ENCODE measurements at places on chromosomes 4 and X.

- DNase-seq, result no peak
Observed at GRCh38 chr4:123790681-123791080, 394.1 kb downstream of the SPRY1 start.

DNA sequence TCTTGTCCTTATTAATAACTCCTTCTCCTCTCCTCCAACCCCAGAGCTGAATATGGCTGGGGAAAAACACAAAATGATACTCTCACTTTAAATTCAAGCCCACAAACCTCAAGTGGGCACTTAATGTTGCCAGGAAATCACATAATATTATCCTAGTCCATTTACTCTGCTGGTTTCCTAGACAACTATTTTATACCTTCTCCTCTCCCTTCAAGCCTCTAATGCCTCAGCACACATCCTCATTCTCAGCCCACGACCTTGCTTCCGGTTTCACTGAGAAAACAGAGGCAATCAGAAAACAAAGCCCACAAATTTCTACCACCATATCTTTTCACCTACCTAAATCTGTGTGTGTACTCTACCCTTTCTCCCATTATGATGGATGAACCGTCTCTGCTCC, 12.1 kb upstream of the CLCN5 start:
- DNase-seq, result no peak

DNA sequence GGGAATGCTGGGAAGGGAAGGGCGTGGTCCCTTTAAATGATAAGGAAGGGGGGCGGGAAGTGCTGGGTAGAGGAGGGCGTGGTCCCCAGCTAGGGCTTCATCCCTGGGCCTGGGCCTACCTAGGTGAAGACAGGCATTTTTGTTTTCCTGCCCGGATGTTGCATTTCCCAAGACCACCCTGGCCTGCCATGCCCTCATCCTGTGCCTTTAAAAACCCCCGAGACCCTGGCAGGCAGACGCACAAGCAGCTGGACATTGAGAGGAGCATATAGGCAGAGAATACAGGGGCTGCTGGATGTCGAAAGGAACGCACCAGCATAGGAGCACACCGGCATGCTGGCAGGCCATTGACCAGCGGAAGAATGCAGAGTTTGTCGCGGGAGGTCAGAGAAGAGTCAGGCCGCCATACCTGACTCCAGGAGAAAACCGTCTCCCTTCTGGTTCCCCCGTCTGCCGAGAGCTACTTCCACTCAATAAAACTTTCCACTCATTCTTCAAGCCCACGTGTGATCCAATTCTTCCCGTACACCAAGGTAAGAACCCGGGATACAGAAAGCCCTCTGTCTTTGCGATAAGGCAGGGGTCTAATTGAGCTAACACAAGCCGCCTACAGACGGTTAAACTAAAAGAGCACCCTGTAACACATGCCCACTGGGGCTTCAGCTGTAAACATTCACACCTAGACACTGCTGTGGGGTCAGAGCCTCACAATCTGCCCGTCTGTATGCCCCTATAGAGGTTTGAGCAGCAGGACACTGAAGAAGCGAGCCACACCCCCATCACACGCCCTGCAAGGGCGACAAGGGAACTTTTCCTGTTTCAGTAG, 2.9 kb upstream of the AGA start:
- no peak for DNase-seq

DNA sequence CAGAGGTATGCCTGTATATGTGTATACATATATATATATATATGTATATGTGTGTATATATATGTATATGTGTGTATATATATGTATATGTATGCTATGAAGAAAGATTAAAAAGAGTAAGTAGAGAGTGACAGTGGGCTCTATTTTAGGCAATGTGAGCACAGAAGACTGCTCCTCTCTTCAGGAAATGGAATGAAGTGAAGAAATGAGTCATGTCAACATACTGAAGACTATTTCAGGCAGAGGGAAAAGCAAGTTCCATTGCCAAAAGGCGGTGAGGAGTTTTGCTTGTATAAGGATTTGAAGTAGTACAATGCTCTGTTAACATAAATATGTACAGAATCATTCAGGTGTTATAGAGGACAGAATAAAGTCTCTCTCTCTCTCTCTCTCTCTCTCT, 773.2 kb upstream of the FTHL17 start:
- no peak for DNase-seq

DNA sequence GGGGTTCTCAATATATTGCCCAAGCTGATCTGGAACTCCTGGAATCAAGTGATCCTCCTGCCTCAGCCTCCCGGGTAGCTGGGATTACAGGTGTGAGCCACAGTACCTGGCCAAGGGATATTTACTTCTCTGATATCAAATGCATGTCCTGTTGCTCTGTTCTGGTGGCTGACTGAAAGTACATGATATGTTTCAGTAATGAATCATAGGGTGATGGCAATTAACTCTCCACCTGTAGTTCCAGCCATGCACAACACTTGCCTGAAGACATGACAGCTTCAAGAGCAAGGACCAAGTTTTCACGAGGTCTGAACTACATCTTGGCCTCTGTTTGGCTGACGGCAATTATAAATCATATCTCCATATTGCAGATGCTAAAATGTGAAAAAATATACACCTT, 9.1 kb downstream of the ZCCHC4 start:
- no peak for DNase-seq
